ENCODE measurements at places on chromosomes 1 and 21. TPM values are rescaled to one million over a fixed set of nuclear protein-coding genes. Genes with fewer than 3 reads are reported as not detected.

Gene TMED5
- 37.5 TPM for total RNA-seq

Gene ZYG11A
- under 0.01 TPM for total RNA-seq

Gene OTUD7B
- total RNA-seq: 11.3 TPM

Gene VWA5B1
- total RNA-seq: not detected

Gene IGSF21
- not detected for total RNA-seq

Gene SPATA46
- not detected for total RNA-seq

Gene CD1D
- under 0.01 TPM for total RNA-seq

Gene PRR9
- not detected for total RNA-seq

Gene PODN
- 0.22 TPM for total RNA-seq

Gene CCDC27
- not detected for total RNA-seq

Gene SPATA45
- total RNA-seq: not detected

Gene IL19
- not detected for total RNA-seq

Gene CNKSR1
- total RNA-seq: not detected

Gene TSHB
- not detected for total RNA-seq

Gene PDZK1IP1
- total RNA-seq: not detected

Gene KCNA2
- not detected for total RNA-seq

Gene ATXN7L2
- 0.65 TPM for total RNA-seq

Gene BACE2
- total RNA-seq: 323 TPM
